Liver (tissue), 10 donors: ENCODE measurements at places on chromosomes 2 and 18. TPM values are rescaled to one million over a fixed set of nuclear protein-coding genes. Genes with fewer than 3 reads are reported as not detected.

DNA sequence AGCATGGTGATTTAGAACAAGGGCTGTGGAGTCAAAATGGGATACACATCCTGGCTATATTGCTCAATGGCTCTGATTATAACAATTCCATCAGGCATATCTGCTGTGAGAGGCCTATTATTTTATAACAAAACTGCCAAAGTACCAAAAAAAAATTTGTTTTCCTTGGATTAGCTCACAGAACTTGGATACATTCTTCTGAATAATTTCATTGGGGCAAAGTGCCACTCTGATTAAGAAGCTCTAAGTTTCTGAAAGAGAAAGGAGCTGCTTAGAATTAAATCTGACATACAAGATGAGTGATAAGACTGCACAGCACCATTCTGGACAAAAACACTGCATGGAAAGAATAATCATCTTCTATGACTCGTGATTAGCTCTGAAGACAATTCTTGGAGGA is 85.7 kb downstream of the SMC6 start:
- H3K36me3 ChIP-seq = peaks cover 23% of the 10 kb centered on the region
- H3K27ac ChIP-seq = no peak overlapping the region
- H3K4me1 ChIP-seq = no peaks in the 10 kb centered on the region
- H3K4me3 ChIP-seq = no peak overlapping the region
- H3K27me3 ChIP-seq = no peaks in the 10 kb centered on the region
- DNase-seq = no peak

GRCh38 chr2:128876986-128877983 is 558.6 kb upstream of the HS6ST1 start:
- no peak for DNase-seq
- no peak overlapping the region for H3K4me3 ChIP-seq
- no peak overlapping the region for H3K27ac ChIP-seq
- H3K27me3 ChIP-seq = no peaks in the 10 kb centered on the region
- no peaks in the 10 kb centered on the region for H3K4me1 ChIP-seq

DNA sequence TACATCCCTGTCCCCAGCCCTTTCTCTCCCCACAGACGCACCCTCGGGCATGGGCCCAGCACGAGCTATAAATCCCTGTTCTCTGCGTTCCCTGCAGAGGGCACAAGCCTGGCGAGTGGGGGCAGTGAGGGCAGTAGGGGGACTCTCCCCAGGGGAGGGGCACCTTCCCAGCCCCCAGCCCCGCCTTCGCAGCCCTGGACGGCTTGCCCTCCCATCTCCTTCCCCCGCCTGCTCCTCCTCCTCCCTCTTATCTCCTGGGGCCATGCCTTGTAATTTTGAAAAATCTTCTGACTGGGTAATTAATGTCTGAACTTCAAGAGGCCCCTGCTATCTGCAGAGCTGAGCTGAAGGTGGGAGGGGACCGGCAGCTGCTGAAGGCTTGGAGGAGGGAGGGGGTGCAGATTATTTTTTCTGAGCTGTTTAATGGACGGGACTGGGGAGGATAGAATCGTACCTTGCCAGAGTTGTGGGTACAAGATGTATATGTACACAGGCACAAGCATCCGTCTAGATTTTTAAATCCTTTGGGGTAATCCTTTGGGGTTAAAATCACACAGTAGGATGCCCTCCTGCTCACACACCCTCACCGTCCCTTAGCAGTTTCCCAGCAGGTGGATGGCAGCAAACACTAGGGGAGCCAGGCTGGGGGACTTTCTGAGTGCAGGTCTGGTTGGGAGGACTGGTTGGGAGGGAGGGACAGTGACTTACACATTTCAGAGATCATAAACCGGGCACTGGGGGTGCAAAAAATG is 121.9 kb downstream of the SMAD7 start:
- no peaks in the 10 kb centered on the region for H3K36me3 ChIP-seq
- no peak for DNase-seq
- no peaks in the 10 kb centered on the region for H3K4me1 ChIP-seq
- H3K27me3 ChIP-seq = no peaks in the 10 kb centered on the region

DNA sequence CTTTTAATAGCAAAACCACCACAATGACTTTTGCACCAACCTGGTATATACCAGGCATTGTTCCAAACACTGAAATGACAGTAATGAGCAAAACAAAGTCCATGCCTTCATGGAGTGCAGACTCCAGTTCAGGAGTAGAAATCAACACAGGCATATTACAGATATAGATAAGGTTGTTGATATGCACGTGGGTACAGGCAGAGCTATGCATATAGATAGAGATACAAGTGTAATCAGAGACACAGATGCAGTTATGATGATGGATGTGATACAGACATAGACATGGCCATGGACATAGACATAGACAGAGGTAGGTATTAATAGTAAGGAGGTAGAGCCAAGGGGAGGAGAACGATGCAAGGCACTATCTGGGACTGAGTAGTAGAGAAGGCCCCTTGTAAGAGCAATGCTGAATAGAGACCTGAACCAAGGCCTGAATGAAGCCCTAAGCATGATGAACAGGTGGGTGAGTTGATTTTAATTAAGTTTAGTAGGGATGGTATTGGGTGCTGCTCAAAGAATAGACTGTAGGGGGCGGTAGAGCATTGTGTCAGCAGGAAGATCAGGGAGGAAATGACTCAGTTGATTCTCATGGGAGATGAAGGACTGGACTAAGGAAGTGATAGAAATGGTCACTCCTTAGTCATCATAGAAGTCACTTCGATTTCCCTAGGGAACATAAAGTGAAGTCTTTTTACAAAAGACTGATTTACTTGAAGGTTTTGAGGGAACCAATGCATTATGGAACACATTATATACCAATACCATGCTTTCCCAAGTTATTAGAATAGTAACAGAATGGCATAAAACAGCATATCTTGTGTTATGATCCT is 39.4 kb downstream of the CMPK2 start:
- H3K36me3 ChIP-seq = no peaks in the 10 kb centered on the region
- no peaks in the 10 kb centered on the region for H3K27me3 ChIP-seq
- no peak overlapping the region for H3K4me3 ChIP-seq
- DNase-seq = peak; percentile 69

- no peaks in the 10 kb centered on the region for H3K36me3 ChIP-seq
- H3K27me3 ChIP-seq = no peaks in the 10 kb centered on the region
- no peaks in the 10 kb centered on the region for H3K4me1 ChIP-seq
These were observed 125.8 kb upstream of the CYP1B1 start for GRCh38 chr2:38201784-38202183.

- H3K27ac ChIP-seq = no peak overlapping the region
- H3K27me3 ChIP-seq = no peaks in the 10 kb centered on the region
- DNase-seq = no peak
These were observed 172.8 kb downstream of the MYT1L start for GRCh38 chr2:2158189-2158826.

GRCh38 chr2:62456721-62457539 is 49.1 kb downstream of the TMEM17 start:
- no peaks in the 10 kb centered on the region for H3K27me3 ChIP-seq
- peak overlapping the region; percentile 64 for H3K4me3 ChIP-seq
- peaks cover 47% of the 10 kb centered on the region for H3K4me1 ChIP-seq
- peak overlapping the region; percentile 83 for H3K27ac ChIP-seq
- H3K36me3 ChIP-seq = no peaks in the 10 kb centered on the region

- H3K4me1 ChIP-seq = peaks cover 27% of the 10 kb centered on the region
- no peaks in the 10 kb centered on the region for H3K36me3 ChIP-seq
- peak overlapping the region; percentile 99 for H3K4me3 ChIP-seq
- DNase-seq = no peak
- no peaks in the 10 kb centered on the region for H3K27me3 ChIP-seq
These were observed 807 bp upstream of the CREB1 start for GRCh38 chr2:207528980-207529329.

GRCh38 chr2:233802132-233802815 is 24.1 kb downstream of the MROH2A start:
- H3K4me1 ChIP-seq = no peaks in the 10 kb centered on the region
- H3K27me3 ChIP-seq = no peaks in the 10 kb centered on the region
- no peak overlapping the region for H3K4me3 ChIP-seq
- no peak for DNase-seq
- no peak overlapping the region for H3K27ac ChIP-seq
- no peaks in the 10 kb centered on the region for H3K36me3 ChIP-seq

DNA sequence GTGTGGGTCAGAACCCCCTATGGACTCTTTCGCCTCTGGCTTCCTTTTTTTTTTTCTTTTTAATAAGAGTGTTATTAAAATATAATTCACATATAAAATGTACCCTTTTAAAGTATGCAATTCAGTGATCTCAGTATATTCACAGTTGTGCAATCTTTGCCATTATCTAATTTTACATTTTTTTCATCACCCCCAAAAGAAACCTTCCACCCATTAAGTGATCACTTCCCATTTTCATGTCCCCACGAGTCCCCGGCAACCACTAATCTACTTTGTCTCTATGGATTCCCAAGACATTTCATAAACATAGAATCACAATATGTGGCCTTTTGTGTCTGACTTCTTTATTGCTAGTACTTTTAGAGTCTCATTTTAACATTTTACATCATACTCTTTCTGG is 38.7 kb upstream of the ANXA4 start:
- H3K27ac ChIP-seq = no peak overlapping the region
- H3K36me3 ChIP-seq = no peaks in the 10 kb centered on the region
- DNase-seq = no peak
- no peak overlapping the region for H3K4me3 ChIP-seq
- no peaks in the 10 kb centered on the region for H3K4me1 ChIP-seq

- no peak for DNase-seq
- H3K27me3 ChIP-seq = no peaks in the 10 kb centered on the region
- no peak overlapping the region for H3K4me3 ChIP-seq
These were observed 154.2 kb upstream of the KYNU start for GRCh38 chr2:142723236-142723635.

- no peak overlapping the region for H3K4me3 ChIP-seq
- H3K27ac ChIP-seq = no peak overlapping the region
- peaks cover 2% of the 10 kb centered on the region for H3K36me3 ChIP-seq
- DNase-seq = no peak
- no peaks in the 10 kb centered on the region for H3K4me1 ChIP-seq
These were observed 111.8 kb upstream of the NFATC1 start for GRCh38 chr18:79283929-79284328.

DNA sequence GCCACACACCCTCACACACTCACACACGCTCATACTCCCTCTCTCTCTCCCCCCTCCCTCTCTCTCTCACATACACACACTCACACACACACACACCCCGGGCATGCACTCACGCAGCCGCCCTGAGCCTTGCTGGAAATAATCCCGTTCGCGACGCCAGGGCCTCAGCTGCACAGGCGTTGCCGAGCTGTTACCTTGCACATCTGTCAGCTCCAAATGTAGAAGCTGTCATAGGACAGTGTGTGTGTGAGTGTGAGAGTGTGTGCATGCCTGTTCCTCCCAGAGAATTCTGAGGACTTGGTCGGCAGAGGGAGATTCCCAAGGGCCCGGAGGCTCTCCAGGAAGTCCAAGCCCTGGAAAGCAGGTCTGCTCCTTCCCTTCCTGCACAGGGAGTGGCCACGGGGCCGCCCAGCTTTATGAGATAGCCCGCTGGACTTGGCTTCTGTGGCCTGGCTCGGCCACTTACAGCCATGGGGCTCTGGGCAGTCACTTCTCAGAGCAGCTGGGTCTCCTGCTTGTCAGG is 8.6 kb downstream of the SPR start:
- H3K36me3 ChIP-seq = peaks cover 11% of the 10 kb centered on the region
- DNase-seq = no peak
- H3K27ac ChIP-seq = no peak overlapping the region
- no peaks in the 10 kb centered on the region for H3K4me1 ChIP-seq

DNA sequence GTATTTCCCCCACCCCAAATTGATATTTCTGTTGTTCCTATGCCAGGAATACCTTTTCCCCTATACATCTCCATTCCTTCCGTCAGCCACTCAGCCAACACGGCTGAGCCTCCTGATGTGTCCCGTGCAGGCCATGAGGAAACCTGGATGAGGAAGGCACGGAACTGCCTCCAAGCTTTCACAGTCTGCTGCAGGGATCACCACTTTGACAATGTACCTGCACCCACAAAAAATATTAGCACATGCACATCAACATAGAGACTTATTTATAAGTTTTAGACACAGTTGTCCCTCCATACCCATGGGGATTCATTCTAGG is 101.4 kb upstream of the PPP1CB start:
- H3K27ac ChIP-seq = no peak overlapping the region
- H3K27me3 ChIP-seq = no peaks in the 10 kb centered on the region
- H3K36me3 ChIP-seq = no peaks in the 10 kb centered on the region

- peaks cover 12% of the 10 kb centered on the region for H3K4me1 ChIP-seq
- no peak for DNase-seq
- no peak overlapping the region for H3K27ac ChIP-seq
- no peaks in the 10 kb centered on the region for H3K27me3 ChIP-seq
These were observed 32.8 kb downstream of the SOWAHC start for GRCh38 chr2:109646961-109647360.

DNA sequence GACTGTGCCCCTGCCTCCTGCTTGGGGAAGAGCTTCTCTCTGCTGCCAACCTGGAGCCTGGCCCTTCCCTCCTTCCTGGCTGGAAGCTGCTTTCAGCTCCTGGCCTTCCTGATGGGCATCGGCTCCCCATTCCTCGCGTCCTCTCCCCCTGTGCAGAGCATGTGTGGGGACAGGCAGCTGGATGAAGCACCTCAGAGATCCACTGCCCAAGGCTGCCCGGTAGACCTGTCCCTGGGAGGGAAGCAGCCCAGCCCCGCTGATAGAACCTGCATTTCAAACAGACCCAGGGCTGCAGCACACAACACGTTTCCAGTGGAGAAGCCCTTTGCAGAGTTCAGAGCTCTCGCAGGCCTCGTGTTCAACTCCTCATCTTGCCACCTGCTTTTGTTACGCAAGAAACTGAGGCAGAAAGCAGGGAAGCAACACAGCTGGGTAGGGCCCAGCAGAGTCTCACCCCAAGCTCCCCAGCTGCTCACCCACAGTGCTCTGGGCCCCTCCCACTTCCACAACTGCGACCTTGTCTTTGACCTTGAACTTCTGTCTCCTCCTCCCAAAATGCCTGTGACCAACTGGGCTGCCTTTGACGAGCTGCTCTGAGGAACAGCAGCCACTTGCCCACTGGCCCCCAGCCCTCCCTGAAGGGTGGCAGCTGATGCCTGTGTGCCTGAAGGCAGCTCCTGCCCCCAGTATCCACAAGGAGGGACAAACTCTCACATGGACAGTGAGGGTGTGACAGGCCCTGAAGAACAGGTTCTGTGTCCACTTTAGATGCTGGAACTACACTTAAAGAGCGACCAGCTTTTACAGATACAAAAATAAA is 65.5 kb downstream of the PARD6G start:
- H3K27me3 ChIP-seq = no peaks in the 10 kb centered on the region
- no peak for DNase-seq
- no peak overlapping the region for H3K27ac ChIP-seq

- no peaks in the 10 kb centered on the region for H3K36me3 ChIP-seq
- peaks cover 7% of the 10 kb centered on the region for H3K4me1 ChIP-seq
- DNase-seq = no peak
- no peak overlapping the region for H3K4me3 ChIP-seq
- H3K27me3 ChIP-seq = no peaks in the 10 kb centered on the region
- H3K27ac ChIP-seq = no peak overlapping the region
These were observed 61.7 kb downstream of the EML4 start for GRCh38 chr2:42230891-42231290.

SNX17 gene
- total RNA-seq = 53.7 TPM

ACADL gene
- total RNA-seq = 1.9 TPM

EHBP1 gene
- total RNA-seq = 20.2 TPM

LIMS2 gene
- 15.6 TPM for total RNA-seq
